T follicular helper cell (primary cell): ENCODE measurements at places on chromosomes 6 and 20.
A peak's percentile ranks its signal among the peaks of the same experiment; 100 is the strongest.

GRCh38 chr6:96391776-96392360, 129.7 kb upstream of the UFL1 start:
- no peak for DNase-seq

- peak; percentile 85 for DNase-seq
These were observed at the start of gene MICB for GRCh38 chr6:31497531-31498476. MICB (plus strand) TSS chr6:31498145; CDS start chr6:31498194, 49 bp downstream.

GRCh38 chr6:6968357-6968730, 139.4 kb upstream of the RREB1 start:
- DNase-seq, result no peak

DNA sequence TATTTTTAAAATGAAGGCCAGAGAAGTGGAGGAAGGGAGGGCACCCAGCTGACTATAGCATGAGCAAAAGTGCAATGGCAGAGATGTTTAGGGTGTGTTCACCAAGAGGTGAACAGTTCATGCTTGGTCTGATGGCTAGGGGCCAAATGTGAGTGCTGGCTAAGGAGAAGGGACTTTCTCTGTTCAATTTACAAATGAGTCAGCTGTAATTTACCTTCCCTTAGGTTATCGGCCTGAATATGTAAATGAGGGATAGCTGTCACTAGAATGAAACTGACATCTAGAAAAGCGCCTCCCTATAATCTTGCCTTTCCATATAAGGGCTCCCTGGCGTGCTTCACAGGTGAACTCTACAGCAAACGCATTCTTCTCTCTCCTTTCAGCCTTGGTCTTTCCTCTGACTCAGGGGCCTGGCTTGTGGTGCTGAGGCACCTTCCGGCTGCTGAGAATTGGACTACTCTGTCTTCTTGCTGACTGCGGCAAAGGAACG, 114.7 kb upstream of the BACH2 start:
- DNase-seq, result peak; percentile 30

DNA sequence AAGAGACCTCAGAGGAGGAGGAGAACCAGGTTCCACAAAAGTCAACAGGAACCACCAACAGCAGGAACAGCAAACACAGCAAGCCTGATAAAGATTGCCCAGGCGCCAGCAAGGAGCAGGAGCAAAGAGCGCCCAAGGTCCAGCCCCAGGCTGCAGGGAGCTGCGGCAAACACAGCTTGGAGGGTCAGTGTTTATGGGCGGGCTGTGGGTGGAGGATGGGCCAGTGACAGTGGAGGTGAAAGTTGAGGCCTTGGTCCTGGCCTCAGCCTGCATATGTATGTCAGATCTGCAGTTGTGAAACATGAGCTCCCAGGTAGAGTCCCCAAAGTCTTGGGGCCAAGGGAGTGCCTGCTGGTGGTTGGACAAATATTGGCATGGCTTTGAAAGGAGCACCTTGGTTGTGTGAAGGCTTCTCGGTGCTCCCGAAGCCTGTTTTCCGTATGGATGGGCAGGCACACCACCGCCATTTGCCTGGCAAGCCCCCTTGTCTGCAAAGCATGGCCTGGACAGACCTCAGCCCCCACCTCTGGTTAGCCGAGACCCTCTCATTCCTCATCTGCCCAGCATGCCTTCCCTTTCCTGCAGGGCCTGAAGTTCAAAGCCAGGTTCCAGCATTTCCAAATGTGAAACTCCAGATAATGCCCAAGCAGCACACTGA, 2.0 kb upstream of the CAPN11 start:
- no peak for DNase-seq

DNA sequence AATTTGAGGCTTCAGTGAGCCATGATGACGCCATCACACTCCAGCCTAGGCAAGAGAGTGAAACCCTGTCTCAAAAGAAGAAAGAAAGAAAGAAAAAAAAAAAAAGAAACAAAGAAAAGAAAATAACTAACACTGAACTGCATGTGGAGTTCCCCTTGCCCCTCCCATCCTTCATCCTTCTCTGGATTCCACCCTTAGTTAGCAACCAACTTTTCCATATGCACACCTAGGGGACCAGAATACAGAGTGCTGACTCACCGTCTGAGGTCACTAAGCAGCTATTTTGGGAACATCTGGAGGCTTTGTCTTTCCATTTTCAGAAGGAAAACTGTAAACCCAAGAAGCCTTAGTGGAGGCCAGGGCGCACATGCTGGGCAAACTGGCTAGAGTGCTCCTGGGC, 257.4 kb downstream of the MAFB start:
- DNase-seq, result no peak

- no peak for DNase-seq
These were observed 221.1 kb upstream of the PREP start for GRCh38 chr6:105624021-105624420.

DNA sequence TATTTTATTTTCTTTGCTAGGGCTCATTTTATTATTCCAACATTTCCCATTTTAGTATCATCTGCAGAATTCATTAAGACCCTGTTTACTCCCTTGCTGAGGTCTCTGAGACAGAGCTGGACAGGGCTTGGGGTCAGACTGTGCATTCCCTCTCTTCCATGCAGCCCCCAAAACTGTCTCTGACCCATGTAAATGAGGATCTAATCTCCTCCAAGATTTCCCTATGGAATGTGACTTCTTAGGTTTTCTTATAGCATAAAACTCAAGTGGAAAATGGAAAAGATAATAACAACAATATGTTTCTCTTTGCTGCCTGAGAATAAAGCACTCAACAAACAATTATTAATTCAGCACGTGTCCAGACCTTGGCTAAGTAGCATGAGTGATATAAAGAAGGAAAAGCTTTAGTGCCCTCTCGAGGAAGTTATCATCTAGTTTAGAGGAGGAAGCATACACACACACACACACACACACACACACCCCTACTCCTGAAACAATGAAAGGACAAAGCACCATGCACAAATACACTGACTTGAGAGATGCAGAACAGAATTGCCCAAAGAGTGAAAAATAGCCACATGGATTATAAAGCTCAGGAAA, 815.5 kb downstream of the BCKDHB start:
- no peak for DNase-seq

DNA sequence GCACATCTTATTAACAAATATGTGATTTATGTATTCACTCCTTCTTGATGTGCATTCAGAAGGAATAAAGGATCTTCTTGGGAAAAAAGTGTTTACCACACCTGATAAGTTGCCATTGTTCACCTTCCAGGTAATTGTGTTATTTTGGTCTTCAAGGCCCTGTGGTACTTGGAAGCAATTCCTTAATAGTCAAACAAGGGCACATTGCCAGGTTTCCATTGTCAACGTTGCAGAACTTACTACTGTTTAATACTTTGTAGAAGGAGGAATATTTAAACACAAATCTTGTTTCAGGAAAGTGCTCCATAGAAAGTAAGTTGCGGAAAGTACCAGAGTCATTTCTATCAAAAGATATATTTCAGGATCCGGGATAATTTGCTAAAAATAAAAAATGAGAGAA, 129.5 kb upstream of the SGK1 start:
- no peak for DNase-seq

DNA sequence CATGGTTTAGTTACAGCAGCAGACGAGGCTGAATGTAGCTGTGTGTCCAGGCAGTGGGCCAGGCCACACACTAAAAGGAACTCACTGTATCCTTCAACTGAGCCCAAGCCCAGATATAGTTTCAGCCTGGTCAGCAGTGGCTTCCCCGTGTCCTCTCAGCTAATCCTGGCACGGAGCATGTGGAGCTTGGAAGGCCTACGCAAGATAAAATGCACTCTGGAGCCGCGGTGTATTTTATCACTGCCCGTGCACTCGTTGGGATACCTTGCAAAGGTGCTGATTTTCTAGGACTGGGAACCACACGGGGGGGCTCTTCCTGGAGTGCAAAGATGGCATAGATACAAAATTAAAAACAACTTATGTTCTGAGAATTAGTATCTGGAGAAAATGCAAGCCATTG, 48.4 kb upstream of the IYD start:
- no peak for DNase-seq

GRCh38 chr6:130366107-130367005, 539 bp downstream of the TMEM200A start:
- DNase-seq, result no peak

GRCh38 chr6:1957746-1958145, 287.7 kb downstream of the GMDS start:
- no peak for DNase-seq

GRCh38 chr6:145204301-145204700, 531.0 kb downstream of the EPM2A start:
- DNase-seq, result no peak

DNA sequence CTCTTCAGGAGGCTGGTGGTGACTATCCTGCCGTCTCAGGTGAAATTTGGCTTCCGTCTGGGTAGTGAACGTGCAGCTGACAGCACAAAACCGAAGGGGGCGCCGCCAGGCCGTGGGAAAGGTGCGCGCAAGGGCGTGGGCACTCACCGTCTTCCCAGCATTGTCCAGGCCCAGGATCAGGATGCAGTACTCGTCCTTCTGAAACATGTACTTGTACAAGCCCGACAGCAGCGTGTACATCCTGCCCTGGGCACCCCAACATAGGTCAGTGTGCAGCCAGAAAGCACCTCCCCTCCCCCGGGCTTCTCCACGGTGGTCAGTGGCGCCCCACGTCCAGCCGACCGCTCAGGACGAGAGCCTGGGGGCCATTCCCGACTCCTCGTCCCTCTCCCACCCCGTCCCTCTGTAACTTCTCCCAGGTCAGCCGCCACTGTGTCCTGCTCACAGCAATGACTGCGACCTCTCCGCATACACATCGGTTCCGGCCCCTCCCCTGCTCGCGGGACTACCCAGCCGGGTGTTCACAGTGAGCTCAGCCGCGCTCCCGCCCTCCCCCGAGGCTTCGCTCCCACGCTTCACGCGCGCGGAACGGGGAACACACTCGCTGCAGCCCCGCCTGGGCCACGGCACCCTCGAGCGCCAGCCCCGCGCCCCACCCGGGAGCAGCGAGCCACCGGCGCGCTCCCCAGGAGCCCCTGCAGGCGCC, 771 bp downstream of the ARFRP1 start:
- peak; percentile 58 for DNase-seq

GRCh38 chr6:74073429-74073828, 377.4 kb downstream of the CD109 start:
- no peak for DNase-seq

GRCh38 chr6:147117011-147117410, 87.2 kb upstream of the STXBP5 start:
- no peak for DNase-seq

GRCh38 chr6:131937226-131937625, 13.9 kb downstream of the CCN2 start:
- no peak for DNase-seq

- no peak for DNase-seq
These were observed 162.8 kb upstream of the AFDN start for GRCh38 chr6:167663784-167664443.

DNA sequence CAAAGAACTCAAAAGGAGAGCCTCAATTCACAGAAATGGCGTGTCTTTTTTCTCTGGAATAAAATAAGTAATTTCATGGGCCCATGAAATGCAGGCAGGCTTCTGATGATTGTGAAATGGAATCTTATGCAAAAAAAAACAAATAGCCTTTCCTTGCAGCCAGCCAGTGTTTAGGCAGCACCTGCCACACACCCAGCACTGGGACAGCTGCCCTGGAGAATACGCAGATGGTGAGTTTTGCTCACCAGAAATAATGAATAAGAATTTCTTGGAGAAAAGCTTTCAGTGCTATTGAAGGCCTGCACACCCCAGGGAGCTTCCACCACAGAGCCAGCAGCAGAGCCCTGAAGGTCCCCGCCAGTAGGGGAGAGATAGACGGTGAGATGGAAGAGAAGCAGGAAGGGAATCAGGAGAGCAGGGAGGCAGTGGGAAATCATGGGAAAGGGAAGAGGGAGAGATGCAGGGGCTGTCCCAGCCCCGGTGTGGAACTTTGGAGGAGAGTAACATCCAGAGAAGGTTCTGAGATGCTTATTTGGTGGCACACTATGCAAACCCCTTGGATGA, 54.9 kb downstream of the PXDC1 start:
- DNase-seq, result no peak

- DNase-seq, result no peak
These were observed 13.0 kb upstream of the NRM start for GRCh38 chr6:30703821-30704220.

GRCh38 chr6:74439123-74439811, 743.3 kb downstream of the CD109 start:
- DNase-seq, result no peak

DNA sequence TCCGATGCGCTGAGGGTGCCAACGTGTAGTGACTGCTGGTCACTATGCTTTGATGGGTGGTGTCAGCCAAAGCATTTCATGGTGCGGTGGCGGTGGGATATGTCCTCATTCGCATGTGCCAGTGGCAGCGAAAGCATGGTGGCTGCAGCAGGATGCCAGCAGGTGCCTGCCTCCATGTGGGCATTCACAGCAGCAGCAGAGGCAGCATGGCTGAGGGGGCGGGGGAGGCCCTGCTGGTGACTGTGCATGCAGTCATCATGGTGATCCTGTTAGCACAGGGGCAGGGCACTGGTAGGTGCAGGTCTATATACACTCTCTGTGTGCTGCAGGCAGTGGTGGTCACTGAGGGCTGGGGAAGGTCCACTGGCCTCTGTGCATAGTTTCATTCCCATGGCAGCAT, 22.0 kb downstream of the FIG4 start:
- no peak for DNase-seq

GRCh38 chr6:49551078-49551865, 804 bp downstream of the C6orf141 start:
- DNase-seq, result no peak

DNA sequence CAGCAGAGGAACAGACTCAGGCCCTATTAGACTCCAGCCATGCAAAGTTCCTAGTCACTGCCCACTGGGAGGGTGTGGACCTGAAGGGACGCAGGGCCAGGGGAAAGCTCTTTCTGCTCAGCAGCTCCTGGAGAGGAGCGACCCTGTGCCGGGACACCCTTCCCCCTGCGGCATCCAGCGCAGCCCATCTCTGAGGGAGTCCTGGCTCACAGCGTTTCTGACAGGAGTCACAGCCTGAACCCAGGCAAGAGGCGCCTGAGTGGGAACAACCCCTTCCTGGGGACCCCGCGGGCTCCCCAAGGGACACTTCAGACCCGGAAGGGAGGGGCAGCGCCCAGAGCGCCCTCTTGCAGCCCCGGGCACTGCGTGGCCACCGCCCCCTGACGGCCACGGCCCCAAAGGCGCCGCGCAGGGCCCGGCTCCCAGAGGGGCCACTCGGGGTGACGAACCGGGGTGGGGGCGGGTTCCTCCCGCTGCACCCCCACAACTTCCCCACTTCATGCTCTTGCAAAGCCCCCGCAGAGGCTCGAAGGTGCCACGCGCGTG, 862 bp downstream of the UCKL1 start:
- no peak for DNase-seq

DNA sequence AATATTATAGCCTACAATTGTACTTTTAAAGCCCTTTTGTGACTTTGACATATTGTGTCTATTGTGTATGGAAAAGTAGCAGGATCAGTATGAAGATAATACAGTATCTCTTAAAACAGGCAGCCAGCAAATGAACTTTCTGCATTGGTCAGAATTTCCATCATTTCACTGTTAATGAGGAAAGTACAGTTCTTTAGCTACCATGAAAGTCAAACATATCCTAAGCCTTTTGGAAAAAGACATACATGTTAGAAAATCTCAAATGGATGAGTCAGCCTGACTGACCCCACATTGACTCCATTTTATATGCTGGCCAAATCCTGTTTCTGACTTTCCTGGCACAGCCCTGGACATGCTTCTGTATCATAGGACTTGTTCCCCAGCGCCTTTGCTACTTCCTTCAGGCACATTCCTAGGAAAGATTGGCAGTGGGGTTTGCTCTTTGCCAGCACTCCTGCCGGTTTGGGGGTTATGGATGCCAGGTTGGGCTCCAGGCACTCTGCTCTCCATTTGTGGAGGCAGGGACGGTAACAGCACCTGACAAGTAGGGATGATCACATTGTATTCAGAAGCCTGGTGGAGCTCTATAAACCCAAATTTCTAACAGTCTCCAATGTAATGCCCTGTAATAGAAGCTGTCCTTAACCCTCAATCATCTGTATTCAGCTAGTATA, 43.7 kb downstream of the TOP1 start:
- no peak for DNase-seq
